ENCODE measurements at places on chromosomes 1 and 21. TPM values are rescaled to one million over a fixed set of nuclear protein-coding genes. Genes with fewer than 3 reads are reported as not detected.
A peak's percentile ranks its signal among the peaks of the same experiment; 100 is the strongest.

Gene PRDM16
- not detected for total RNA-seq

DNA sequence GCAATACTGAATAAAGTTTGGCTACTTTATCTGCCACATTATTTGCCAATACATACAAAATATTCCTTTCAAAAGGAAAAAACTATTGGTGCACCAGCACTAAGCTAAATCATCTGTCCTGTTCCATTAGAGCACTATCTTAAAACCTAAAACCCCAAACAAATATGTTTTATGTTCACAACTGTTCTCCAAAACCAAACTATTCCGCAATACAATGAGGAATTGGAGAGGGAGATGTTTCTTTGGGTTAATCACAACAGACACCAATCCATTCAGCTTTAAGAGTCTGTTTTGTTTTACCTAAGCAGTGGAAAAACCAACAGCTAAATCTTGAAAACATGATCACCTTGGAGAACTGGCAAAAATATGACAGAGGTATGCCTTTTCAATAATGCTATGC is 85.1 kb downstream of the ZNF644 start:
- H3K4me1 ChIP-seq: no peaks in the 10 kb centered on the region
- no peak overlapping the region for H3K4me3 ChIP-seq
- no peak for DNase-seq
- H3K27me3 ChIP-seq: no peaks in the 10 kb centered on the region

DNA sequence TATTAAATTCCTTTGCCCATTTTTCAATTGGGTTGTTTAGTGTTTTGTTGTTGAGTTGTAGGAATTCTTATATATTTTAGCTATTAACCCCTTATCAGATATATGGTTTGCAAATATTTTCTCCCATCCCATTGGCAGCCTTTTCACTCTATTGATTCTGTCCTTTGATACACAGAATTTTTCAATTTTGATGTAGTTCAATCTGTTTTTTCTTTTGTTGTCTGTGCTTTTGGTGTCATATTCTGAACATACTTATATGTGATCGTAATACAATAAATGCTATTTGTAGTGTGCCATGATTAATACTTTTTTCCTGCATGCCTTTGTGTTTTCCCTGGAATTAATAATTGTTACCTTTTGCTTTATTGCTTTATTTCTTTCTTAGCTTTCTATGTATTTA is 7.8 kb upstream of the LRP8 start:
- H3K4me3 ChIP-seq: no peak overlapping the region
- no peaks in the 10 kb centered on the region for H3K27me3 ChIP-seq
- no peaks in the 10 kb centered on the region for H3K4me1 ChIP-seq
- no peak for DNase-seq

Gene CRTC2
- total RNA-seq: 39.0 TPM

DNA sequence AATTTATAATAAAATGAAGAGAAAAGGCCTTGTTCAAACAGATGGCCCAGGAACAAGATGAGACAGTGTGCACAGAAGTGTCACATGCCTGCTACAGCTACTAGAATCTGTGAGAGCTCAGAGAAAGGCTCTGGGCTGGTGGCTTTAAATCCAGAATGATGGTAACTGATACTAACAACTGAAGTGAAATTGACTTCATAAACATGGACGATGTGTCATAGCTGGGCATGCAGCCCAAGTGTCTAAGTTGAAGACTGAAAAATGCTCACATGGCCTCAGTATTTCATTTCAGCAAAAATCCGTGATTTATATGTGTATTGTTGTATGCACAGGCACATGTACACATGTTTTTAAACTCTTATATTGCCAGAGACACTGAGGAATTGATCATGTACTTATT is 208.3 kb upstream of the RUNX1 start:
- DNase-seq: peak; percentile 97
- no peak overlapping the region for H3K4me3 ChIP-seq
- H3K27me3 ChIP-seq: no peaks in the 10 kb centered on the region
- no peaks in the 10 kb centered on the region for H3K36me3 ChIP-seq

- H3K27ac ChIP-seq: peak overlapping the region; percentile 76
- H3K4me3 ChIP-seq: no peak overlapping the region
- peaks cover 21% of the 10 kb centered on the region for H3K4me1 ChIP-seq
- no peaks in the 10 kb centered on the region for H3K27me3 ChIP-seq
- H3K36me3 ChIP-seq: no peaks in the 10 kb centered on the region
- DNase-seq: peak; percentile 74
These were observed 178.4 kb downstream of the ADSS2 start for GRCh38 chr1:244273262-244273844.

GRCh38 chr21:36129219-36129618 is 5.7 kb upstream of the CBR3 start:
- H3K4me3 ChIP-seq: no peak overlapping the region
- H3K36me3 ChIP-seq: no peaks in the 10 kb centered on the region
- H3K27me3 ChIP-seq: no peaks in the 10 kb centered on the region
- H3K4me1 ChIP-seq: peaks cover 3% of the 10 kb centered on the region
- no peak for DNase-seq

DNA sequence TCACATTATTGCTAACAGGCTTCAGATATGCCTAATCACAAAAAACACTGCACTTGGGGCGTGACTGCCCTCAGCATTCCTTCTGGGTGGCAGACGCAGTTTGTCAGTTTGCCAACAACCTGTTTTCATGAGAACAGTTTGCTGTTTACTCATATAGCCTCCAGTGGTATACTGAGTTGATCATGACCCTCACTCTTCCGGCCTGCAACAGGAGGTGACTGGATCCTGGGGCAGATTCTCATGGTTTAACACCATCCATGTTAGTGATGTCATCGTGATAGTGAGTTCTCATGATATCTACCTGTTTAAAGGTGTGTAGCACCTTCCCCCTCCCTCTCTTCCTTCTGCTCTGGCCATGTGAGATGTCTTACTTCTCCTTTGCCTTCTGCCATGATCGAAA is 555.2 kb downstream of the PLPP3 start:
- no peaks in the 10 kb centered on the region for H3K27me3 ChIP-seq
- H3K4me3 ChIP-seq: no peak overlapping the region
- no peaks in the 10 kb centered on the region for H3K4me1 ChIP-seq
- no peak overlapping the region for H3K27ac ChIP-seq

GRCh38 chr1:227920426-227920825 is 27.3 kb downstream of the WNT9A start:
- no peak overlapping the region for H3K4me3 ChIP-seq
- no peak overlapping the region for H3K27ac ChIP-seq
- peaks cover 6% of the 10 kb centered on the region for H3K36me3 ChIP-seq

DNA sequence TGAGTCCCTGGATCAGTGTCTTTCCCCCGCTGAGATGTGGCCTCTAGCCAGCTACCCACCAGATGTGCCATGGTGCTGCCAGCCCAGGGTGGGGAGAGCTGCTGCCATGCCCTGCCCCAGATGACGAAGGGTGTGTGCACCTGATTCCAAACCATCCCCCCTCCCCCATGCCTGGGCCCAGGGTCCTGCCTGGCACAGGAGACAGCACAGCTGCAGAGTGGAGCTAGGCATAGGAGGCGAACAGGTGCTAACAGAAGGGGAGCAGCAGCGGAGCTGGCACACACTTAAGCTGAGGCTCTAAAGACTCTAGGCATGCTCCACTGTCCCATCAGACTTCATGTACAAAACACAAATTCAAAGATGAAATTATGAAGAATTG is 9.0 kb upstream of the LDLRAP1 start:
- H3K27ac ChIP-seq: no peak overlapping the region
- H3K4me1 ChIP-seq: peaks cover 11% of the 10 kb centered on the region
- no peaks in the 10 kb centered on the region for H3K27me3 ChIP-seq
- H3K36me3 ChIP-seq: no peaks in the 10 kb centered on the region
- DNase-seq: no peak

GRCh38 chr1:174858301-174858700 is 141.4 kb upstream of the CACYBP start:
- no peak overlapping the region for H3K27ac ChIP-seq
- H3K4me3 ChIP-seq: no peak overlapping the region
- DNase-seq: no peak
- H3K36me3 ChIP-seq: no peaks in the 10 kb centered on the region
- H3K4me1 ChIP-seq: no peaks in the 10 kb centered on the region
- H3K27me3 ChIP-seq: no peaks in the 10 kb centered on the region

DNA sequence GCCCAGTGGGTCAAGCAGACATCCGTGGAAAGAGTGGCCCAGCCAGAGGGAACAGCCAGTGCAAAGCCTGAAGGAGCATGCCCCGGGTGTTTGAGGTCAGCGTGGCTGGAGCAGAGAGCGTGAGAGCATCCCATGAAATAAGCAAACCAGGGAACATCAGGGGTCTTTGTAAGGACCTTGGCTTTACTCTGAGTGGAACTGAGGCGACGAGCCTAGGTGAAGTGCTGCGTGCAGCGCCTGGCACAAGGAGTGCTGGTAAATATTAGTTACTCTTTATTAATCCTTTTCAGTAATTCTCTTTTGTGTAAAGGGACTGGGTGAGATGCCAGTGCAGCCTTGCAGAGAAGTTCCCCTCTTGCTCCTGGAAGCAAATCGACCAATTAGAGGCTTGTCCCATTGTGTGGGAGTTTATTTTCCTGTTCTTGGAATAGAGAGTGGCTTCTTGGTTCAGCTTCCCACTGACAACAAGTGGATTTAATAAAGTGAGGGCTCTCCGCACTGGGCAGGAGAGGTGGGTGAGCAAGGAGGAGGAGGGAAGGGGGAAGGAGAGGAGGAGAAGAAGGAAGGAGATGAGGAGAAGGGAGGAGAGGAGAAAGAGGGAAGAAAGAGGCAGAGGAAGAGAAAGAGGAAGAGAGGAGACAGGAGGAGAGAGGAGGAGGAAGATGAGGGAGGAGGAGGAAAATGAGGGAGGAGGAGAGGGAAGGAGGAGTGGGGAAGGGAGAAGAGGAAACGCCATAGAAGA is 37.6 kb upstream of the DISP3 start:
- no peak overlapping the region for H3K27ac ChIP-seq
- no peaks in the 10 kb centered on the region for H3K4me1 ChIP-seq
- no peaks in the 10 kb centered on the region for H3K36me3 ChIP-seq
- no peaks in the 10 kb centered on the region for H3K27me3 ChIP-seq

DNA sequence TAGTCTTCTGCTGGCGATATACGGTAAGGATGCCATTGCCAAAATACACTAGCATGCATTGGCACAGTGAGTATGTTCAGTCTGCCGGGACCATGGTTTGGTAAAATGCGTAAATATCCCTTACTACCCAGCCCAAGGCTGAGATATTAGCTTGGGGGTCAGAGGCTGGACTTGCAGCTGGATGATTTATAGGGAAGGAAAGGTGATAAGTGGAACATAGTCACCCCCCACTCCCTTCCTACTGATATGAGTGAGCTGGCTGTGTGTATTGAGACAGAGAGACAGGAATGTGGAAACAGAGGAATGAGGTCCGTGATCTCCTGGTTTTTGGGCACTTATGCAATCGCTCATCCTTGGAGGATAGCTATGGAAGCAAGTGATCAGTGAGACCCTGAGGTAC is 642.8 kb downstream of the KCNT2 start:
- no peaks in the 10 kb centered on the region for H3K27me3 ChIP-seq
- DNase-seq: no peak
- H3K4me3 ChIP-seq: no peak overlapping the region
- no peaks in the 10 kb centered on the region for H3K4me1 ChIP-seq
- no peak overlapping the region for H3K27ac ChIP-seq
- no peaks in the 10 kb centered on the region for H3K36me3 ChIP-seq

Gene SUSD4
- not detected for total RNA-seq

Gene MLLT11
- 26.5 TPM for total RNA-seq

- no peak for DNase-seq
- H3K4me1 ChIP-seq: no peaks in the 10 kb centered on the region
- H3K27me3 ChIP-seq: no peaks in the 10 kb centered on the region
- no peaks in the 10 kb centered on the region for H3K36me3 ChIP-seq
These were observed 86.5 kb upstream of the WARS2 start for GRCh38 chr1:119226913-119227312.

DNA sequence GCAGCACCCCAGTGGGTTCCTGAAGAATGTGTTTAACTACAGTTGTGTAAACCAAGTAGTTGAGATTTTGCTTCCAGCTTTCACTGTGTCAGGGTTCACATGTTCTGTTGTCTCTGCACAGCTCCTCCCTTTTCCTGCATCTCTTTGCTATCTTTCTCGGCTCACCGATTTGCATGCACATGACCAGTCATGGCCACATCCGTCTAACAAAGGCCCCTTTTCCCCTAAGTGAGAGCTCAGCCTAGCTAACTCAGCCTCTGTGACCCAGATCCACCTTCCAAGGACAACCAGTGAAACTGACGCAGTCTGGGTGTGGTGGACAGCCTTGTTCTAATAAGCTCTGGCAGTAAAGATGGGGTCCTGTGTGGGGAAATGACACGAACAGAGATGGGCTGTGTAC is 101.1 kb downstream of the ZP4 start:
- H3K27ac ChIP-seq: no peak overlapping the region
- no peaks in the 10 kb centered on the region for H3K4me1 ChIP-seq
- no peak for DNase-seq
- H3K36me3 ChIP-seq: no peaks in the 10 kb centered on the region
- H3K4me3 ChIP-seq: no peak overlapping the region
- H3K27me3 ChIP-seq: no peaks in the 10 kb centered on the region

DNA sequence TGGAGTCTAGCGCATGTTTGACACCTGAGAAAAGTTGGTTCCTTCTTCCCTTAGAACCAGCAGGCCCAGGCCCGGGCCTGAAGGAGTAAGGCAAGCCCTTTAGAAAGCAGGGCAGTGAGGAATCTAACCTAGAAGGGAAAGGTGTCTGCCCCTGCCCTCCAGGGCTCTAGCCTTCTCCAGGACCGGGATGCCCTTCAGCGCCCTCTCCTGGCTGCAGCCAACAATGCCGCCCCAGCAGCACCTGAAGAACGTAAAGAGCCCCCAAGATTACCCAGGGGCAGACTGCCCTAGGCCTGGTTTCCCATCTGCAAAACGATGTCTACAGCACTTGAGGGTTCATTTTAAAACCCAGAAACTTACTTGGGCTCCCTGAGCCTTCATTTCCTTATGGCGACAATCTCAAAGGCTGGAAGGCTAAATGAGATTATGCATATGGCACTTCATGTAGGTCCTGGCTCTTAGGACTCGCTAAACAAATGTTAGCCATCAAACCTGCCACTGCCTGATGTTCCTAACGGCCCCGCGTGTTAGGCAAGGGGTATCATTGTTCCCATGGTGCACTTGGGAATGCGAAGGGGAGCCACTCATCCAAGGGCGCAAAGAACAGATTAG is 106.7 kb upstream of the KLHDC7A start:
- no peak for DNase-seq
- no peaks in the 10 kb centered on the region for H3K4me1 ChIP-seq
- H3K4me3 ChIP-seq: no peak overlapping the region
- H3K27me3 ChIP-seq: no peaks in the 10 kb centered on the region
- H3K27ac ChIP-seq: no peak overlapping the region
- H3K36me3 ChIP-seq: no peaks in the 10 kb centered on the region

Gene CYP4A22
- total RNA-seq: not detected

- H3K27ac ChIP-seq: no peak overlapping the region
- no peak overlapping the region for H3K4me3 ChIP-seq
- no peaks in the 10 kb centered on the region for H3K4me1 ChIP-seq
- no peak for DNase-seq
These were observed 21.9 kb upstream of the NBL1 start for GRCh38 chr1:19622204-19622603.

DNA sequence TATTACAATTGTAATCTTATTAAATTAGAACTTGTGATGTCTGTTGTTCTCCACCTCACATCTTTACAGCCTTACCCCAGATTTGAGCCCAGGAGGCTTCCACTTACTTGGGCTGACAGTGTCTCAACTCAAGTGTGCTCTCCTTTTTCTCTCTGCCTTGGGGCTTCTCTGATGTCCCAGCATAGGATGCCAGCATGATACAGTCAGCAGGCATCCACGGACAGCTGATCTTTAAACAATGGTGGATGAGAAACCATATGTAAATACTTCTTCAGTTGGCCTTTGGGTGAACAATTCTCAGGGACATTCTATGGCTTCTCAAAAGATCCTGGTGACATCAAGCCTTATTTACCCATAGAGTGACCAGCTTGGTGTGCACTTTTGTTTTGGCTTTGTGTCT is 107.6 kb upstream of the GORAB start:
- no peak for DNase-seq
- no peak overlapping the region for H3K4me3 ChIP-seq
- no peaks in the 10 kb centered on the region for H3K36me3 ChIP-seq
- H3K27ac ChIP-seq: no peak overlapping the region
